Activated gamma-delta T cell (primary cell): ENCODE measurements at places on chromosomes 3 and 15.

GRCh38 chr3:122406198-122406597 lies 9.7 kb downstream of the WDR5B start:
- DNase-seq = no peak

DNA sequence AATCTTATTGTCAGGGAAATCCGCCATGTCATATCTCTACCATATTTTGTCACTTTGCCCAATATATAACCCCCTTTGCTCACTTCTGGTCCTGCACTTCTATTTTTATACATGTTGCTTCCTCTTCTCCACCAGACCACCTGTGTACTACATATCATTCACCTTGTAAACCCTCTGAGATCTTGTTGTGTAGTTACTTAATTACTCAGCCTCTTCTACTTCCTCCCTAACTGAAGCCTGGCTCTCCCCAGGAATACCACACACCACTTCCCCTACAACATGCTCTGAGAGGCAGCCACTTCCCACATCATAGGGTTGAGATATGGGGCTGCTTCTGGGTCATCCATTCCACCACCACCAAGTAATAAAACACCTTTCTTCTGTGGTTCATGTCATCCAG lies 10.0 kb downstream of the HEXA start:
- DNase-seq = no peak

DNA sequence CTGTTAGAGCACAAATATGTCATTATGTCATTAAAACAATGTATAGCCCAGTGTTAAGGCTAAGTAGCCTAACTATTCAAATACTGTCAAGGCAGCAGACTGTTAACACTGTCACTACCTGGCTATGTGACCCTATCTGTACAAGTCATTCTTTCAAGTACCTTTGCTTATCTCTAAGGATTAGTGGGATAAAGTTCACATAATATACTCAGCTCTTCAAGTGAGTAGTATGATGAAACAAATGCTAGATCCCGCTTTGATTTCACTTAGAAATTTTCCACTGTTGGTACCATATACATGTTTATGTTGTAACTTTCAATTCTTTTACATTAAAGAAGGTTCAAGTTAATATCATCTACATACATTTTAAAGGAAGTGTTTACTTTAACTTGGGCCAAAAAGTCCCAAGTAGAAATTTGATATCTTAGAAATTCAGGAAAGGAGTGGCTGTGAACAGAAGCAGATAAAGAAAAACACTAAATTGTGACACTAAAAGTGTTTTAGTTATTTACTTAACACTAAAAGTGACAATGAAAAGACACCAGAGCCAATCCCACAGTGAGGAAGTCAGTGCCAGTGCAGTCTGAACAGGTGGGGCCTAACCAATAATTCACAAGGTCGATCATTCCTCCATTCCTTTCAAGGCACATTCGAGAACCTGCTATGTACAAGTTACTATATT lies 4.8 kb upstream of the RFX7 start:
- no peak for DNase-seq

- no peak for DNase-seq
Observed at GRCh38 chr3:141643796-141644195, 94.3 kb upstream of the RNF7 start.

DNA sequence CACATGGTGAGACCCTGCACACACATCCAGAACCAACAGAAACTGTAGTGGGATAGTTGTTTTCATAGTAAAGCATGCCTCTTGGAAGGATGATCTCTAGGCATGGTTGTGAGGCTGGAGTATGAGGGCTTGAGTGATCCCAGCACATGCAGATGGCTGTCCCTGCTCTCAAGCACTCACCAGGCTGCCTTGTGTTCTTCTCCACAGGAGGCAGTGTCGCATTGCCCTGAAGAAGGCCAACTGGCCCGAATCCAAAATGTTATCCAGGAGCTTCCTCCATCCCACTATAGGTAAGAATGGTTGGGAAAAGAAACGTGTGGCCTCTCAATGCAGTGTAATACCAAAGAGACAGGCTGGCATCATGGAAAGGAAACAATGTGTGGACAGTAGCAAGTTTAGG lies 82.7 kb downstream of the TMEM39A start:
- DNase-seq = no peak

DNA sequence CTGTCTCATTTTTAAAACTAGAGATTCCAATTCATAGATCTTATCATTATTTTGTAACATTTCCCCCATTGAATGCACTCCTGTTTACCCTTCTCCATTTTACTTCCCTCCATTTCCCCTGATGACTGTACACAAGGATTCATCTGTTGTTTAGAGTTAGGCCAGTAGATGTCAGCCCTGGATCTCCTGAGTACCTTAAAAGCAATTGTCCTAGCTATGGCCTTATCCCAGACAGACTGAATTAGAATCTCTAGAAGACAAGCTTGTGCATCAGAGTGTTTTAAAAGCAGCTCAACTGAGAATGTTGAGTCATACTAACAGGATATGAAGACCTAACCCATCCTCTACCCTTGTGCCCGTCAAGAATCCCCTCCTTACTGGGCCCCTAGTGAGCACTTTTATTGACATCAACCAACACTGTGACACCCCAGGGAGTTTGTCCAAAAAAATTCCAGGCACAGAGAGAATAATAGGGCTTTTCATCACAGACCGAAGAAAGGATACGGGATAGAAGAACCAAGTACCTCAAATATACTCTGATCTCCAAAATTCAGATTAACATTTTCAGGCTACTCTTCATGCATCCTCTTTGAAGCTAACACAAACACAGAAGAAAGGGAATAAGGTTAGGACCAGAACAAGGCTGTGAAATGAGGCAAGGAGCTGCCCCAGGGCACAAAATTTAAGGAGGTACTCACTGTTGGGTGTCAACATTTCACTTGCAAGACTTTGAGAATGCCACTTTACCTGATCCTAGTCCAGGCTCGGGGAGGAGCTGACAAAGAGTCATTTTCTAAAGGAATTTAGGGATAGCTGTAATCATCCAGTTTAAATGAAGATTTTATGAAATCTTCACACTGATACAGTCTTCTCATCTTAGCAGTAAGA lies 17.1 kb downstream of the ZBED2 start:
- no peak for DNase-seq

DNA sequence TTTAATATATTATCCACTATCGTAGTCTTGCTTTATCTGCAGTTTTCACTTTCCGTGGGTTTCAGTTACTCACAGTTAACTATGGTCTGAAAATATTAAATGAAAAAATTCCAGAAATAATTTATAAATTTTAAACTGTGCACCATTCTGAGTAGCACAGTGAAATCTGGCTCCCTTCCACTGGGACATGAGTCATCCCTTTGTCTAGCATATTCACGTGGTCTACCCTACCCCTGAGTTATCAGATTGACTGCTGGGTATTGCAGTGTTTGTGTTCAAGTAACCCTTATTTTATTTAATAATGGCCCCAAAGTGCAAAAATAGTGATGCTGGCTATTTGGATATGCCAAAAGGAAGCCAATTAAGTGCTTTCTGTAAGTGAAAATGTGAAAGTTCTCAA lies 539.5 kb upstream of the AGTR1 start:
- DNase-seq = no peak

DNA sequence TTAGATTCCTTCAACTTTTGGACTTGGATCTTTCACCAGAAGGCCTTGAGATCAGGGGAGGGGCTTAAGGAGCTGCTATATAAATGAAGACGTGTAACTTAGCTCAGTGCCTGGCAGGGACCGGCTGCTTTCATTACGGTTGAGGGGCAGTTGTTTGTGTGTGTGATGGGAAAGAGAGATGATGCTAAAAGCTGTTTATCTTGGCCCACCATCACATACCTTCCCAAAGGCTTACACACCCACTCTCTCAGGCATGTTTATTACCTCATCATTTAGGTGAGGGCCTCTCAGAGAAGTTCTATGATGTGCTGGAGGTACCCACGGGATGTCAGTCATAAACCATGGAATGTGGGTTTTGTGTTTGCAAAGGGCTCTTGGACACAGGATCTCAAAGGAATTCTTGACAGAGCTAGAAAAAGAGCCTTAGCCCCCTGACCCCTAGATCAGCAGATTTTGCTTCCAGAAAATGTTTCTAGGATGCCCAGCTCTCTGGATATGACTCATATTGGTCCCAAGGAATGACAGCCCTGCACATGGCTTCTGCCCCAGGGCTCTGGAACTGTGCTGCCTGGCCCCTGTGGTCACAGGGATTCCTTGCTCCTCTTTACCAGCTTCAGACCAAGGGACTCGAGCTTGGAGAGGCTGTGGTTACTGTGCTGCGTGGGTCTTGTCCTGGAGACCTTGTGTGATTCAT lies 15.9 kb upstream of the SMAD3 start:
- no peak for DNase-seq

DNA sequence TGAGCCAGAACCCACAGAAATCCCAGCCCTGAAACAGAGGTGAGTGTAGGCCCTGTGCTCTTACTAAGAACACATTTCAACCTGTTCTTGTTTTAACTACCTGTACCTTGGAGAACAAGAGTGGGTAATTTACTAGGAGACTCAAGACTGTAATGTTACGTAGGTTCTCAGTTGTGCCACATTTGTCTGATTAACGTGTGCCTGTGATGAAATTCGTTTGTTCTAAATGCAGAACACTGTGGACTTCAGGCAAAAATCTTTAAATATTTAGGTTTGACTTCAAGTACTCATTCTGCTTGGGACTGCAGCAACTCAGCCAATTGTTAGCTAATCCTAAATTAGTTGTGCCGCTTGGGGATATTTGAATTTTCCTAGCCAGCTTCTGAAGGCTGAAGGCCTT lies 28.3 kb downstream of the GTF2E1 start:
- no peak for DNase-seq

GRCh38 chr3:29334706-29335105 lies 53.8 kb downstream of the RBMS3 start:
- no peak for DNase-seq

- no peak for DNase-seq
Observed at GRCh38 chr15:48040166-48040817, 80.5 kb upstream of the SLC24A5 start.

- no peak for DNase-seq
Observed at GRCh38 chr3:65245133-65246063, 557.6 kb upstream of the ADAMTS9 start.

GRCh38 chr3:26090589-26090988 lies 300.7 kb downstream of the OXSM start:
- DNase-seq = no peak

DNA sequence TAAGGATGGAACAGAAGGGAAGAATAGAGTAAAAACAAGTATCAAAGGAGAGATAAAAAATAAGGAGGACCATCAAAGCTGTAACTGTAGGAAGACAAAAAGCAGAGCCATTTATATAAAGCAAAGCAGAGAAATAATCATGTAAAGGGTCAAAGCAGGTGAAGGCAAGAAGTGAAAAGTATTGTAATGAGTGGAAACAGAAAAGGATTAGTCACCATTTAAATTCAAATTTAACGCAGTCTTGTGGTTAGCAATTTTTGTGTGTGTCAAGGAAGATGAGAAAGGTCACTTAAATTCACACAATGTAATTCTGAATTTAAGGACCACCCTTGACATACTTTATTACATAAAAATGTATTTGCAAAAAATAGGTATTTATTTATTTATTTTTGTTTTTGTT lies 567.8 kb downstream of the ROBO1 start:
- DNase-seq = no peak

DNA sequence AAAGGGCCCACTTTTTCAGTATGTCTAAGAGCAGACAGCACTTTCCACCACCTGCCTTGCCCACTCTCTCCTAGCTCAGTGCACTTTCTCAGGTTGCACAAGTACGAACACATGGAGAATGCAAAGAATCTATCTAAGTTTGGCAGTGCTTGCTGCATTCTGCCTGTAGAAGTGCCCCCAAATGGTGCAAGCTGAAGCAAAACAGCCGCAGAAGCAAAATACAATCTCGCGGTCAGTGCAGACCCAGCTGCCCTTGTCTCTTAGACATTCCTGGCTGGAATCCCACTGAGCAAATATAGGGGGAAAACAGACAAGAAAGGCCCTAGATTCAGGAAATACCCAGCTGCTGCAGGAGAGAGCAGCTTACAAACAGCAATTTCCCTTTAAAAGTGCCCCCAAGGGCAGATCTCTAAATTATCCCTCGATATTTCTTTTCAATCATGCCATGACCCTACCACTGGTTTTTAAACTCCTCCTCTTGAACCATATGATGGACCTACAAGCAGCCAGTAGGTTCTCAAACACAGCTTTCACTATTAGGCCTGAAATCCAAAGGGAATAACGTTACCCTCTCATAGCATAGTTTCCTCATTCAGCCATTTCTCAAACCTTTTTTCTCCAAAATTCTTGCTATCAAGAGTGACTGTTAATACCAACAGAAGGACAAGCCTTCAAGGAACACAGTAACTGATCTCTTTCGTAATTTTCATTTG lies 67.0 kb downstream of the TNIK start:
- no peak for DNase-seq

GRCh38 chr3:41234823-41235721 lies 35.8 kb downstream of the CTNNB1 start:
- DNase-seq = no peak

DNA sequence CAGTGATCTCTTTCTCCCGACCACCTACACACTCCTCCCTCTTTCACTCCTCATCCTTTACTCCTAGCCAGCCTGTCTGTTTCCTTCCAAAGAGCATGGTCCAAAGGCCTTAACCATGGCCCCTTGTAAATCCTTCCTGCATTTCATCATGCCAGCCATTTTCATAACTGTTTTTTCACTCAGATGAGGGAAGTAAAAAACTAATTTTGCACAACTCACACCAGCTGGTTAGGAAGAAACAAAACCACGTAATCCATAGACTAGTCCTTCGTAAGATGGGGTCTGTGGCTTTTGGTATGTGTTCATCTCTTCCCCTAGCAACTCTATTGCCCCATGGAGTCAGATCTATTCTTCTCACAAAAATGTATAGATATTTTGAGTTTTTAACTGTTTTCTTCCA lies 187.8 kb downstream of the SHOX2 start:
- no peak for DNase-seq
